CD4-positive, alpha-beta T cell treated with Interleukin-17A for 1 hour (primary cell): ENCODE measurements at places on chromosomes 7 and 10.

DNA sequence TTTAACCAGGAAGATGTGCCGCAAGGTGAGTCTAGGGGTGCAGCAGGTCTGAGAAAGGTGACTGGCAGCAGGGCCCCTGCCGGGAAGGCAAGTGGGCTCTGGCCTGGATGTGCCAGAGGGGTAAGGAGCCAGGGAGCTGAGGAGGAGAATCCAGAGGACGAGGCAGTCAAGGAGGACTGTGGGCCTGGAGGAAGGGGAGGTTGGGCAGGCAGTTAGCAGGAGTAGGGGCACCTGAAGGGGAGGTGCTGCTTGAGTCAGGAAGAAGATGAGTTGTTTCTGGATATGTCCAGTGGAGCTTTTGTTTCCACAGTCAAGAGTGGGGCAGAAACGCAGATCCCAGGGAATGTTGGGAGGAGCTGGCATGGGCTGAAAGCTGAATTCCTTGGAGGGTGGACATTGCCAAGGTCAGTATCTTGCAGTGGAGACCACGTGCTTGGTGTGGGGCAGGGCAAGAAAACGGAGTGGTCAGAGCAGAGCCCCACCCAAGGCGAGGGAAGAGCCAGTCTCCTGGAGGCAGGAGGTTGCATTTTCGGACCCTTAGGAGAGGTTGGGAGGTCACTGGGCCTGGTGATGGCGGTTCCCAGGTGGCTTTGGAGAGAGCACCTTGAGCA, 34.0 kb downstream of the MINDY4 start:
- no peak for DNase-seq

DNA sequence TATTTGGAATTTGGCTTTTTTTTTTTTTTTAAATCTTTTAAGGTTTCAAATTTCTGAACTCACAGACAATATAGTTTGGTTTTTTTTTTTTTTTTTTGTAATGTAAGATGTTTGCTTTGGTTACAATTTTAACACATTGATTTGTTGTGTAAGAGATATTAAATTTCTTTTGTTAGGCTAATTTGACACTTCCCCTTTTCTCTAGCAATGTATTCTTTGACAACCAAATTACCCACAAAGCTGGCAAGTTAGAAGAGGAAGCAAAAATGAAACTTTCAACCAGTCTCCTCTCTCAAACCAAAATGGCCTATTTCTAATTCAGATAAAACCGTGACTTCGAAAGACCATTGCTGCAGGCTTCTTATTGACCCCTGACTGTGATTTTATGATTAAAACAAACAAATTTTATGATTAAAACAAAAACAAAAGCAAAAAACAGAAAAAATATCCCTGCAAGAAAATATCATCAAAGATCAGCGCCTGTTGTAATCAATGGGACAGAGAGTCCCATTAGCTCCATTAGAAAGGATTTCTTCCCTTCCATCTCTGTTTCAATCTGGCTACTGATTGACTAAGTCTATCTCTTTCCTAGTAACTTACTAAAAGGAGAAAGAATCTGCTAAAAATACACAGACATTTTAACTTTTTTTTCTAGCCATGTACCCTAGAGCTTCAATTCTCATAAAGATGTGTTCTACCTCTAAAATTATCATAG, 489.2 kb downstream of the MDFIC start:
- peak; percentile 1 for DNase-seq

DNA sequence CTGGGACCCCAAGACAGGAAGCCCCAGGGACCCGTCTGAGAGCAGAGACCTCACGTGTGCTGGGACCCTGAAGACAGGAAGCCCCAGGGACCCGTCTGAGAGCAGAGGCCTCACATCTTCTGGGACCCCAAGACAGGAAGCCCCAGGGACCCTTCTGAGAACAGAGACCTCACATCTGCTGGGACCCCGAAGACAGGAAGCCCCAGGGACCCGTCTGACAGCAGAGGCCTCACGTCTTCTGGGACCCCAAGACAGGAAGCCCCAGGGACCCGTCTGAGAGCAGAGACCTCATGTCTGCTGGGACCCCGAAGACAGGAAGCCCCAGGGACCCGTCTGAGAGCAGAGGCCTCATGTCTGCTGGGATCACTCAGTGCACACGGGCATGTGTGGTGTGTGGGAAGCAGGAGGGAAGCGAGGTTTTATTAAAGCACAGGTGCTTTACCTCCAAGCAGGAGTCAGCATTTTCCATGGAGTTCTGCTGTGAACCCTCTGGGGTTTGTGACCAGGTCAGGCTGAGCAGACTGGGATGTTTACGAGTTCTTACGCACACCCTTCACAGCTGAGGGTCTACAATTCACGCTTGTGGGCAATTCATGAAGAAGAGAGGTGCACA, 590.6 kb downstream of the DNAJB6 start:
- DNase-seq, result no peak

- no peak for DNase-seq
These were observed 42.1 kb downstream of the ST8SIA6 start for GRCh38 chr10:17412323-17412722.

DNA sequence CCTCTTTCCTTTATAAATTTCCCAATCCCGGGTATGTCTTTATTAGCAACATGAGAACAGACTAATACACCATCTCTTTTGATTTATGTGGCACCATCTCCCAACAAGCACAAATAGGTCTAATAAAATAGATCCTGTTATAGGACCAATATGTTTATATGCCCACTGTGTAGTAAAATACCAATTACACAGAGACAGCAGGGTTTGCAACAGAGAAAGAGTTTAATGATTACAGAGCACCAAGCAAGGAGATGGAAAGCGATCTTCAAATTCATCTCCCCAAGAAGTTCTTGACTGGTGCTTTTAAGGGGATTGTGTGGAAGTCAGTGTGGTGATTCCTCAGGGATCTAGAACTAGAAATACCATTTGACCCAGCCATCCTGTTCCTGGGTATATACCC, 33.5 kb upstream of the TECTB start:
- no peak for DNase-seq

DNA sequence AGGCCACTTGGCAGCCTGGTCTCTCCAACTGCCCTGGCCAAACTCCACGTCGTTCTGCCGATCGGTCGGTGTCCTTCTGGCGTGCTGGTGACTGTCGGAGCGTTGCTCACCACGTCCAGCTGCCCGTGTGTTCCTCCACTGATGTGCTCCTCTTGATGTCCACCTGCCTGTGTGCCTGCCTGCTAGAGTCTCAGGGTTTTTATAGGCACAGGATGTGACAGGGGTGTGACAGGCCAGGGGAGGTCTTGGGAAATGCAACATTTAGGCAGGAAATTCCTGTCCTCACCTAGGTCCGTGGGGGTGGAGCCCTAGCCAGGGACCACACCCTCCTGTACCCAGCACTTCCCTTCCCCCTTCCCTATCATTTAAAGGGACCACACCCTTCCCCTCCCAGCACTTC, 25.2 kb upstream of the CFAP46 start:
- peak; percentile 2 for DNase-seq

GRCh38 chr7:51325261-51325676, 8.7 kb upstream of the COBL start:
- DNase-seq, result no peak

- DNase-seq, result peak; percentile 42
These were observed 162.2 kb downstream of the SH3PXD2A start for GRCh38 chr10:103692952-103693811.

DNA sequence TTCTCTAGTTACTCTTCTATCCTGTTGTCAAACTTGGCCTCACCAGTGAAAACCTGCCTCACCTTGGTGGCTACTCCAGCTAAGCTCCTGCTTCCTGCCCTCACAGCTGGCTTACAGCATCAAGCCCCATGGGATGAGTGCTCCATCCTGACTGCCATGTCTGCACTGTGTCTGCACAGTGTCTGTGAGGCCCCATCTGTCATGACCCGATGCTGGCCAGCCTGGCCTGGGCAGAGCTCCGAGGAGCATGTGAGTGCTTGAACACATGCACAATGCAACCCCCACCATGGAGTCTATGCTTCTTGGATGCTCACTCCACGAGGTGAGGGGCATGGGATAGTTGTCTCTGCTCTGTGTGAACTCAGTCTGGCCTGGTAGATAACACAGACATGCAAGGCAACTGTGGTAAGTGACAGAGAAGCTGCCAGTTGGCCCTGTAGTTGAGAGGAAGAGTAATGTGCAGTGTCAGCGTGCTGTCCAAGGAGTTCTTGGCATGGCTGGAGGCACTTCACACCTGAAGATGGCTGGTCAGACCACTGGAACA, 207.1 kb upstream of the ZNF32 start:
- DNase-seq, result no peak

DNA sequence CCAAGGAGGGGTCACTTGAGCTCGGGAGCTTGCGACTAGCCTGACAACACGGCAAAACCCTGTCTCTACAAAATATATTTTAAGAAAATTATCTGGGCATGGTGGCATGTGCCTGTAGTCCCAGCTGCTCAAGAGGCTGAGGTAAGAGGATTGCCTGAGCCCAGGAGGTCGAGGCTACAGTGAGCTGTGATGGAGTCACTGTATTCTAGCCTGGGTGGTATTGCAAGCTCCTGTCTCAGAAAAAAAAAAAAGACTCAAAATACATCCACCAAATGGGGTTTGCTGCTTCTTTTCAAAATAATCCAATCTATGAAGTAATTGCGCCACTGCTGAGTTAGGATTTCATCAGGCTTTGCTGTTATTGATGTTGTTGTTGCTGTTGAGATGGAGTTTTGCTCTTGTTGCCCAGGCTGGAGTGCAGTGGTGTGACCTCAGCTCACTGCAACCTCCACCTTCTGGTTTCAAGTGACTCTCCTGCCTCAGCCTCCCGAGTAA, 11.1 kb upstream of the VIM start:
- DNase-seq, result no peak

GRCh38 chr10:5448333-5449001, 36.1 kb downstream of the NET1 start:
- DNase-seq, result no peak

GRCh38 chr7:15998617-15999016, 312.1 kb upstream of the MEOX2 start:
- no peak for DNase-seq

DNA sequence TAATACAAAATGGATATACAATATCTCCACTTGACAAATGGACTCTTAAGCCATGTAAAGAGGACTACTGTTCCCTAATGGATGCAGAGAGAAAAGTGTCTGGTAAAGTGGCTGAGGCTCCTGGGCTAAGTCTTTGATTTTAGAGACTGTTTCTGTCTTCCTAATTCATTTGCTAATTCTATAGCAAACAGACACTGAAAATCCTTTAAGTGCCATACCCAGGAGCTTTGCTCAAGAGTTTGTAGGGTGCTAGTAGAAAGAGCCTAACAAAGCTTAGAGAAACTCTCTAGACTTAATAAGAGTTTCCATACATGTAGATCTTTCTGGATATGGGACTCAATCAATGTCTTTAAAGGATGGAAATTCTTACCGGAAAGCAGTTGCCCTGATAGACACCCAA, 16.7 kb downstream of the CEP55 start:
- no peak for DNase-seq

- no peak for DNase-seq
These were observed 173.8 kb upstream of the HABP2 start for GRCh38 chr10:113379091-113379490.

DNA sequence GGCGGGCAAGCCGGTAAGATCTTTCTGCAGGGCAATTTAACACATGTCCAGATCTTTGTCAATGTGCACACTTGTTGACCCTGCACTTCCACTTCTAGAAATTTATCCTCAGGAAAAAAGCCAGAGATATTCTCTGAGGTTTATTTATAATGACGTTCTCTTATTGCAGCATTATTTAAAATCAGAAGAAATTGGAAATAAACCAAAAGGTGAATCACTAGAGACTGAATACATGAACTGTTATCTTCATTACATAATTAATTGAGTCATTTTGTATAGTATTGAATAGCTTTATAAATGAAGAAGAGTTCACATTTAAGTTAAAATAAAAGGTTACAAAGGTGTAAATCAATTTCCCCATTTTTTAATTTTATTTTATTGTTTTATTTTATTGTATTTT, 16.3 kb upstream of the SAR1A start:
- DNase-seq, result no peak

GRCh38 chr7:45890902-45891461, 2.7 kb downstream of the IGFBP1 start:
- DNase-seq, result peak; percentile 32

- DNase-seq, result no peak
These were observed 2.4 kb downstream of the PAPSS2 start for GRCh38 chr10:87661861-87662785.

DNA sequence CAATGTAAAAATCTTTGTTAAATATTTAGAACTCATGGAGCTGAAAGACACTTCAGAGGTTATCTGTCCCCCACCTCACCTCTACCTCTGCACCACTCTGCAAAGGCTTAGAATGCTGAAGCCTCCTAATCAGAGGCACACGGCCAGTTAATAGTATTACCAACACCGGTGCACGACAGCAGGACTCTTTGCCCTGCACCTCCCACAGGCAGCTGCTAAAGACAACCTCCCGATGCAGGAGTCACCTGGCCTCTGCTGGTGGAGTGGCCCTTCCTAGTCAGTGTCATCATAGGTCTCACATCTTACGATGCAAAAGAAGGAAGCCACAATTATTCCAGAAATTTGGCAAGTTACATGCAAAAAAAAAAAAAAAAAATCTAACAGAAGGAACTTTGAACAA, 66.6 kb upstream of the MGMT start:
- DNase-seq, result no peak

GRCh38 chr10:60096761-60097513, 190.6 kb upstream of the CCDC6 start:
- no peak for DNase-seq

- no peak for DNase-seq
These were observed 376.4 kb downstream of the TCERG1L start for GRCh38 chr10:130935128-130935439.

- DNase-seq, result peak; percentile 1
These were observed 1.4 kb downstream of the ZNF282 start for GRCh38 chr7:149196705-149197171.

DNA sequence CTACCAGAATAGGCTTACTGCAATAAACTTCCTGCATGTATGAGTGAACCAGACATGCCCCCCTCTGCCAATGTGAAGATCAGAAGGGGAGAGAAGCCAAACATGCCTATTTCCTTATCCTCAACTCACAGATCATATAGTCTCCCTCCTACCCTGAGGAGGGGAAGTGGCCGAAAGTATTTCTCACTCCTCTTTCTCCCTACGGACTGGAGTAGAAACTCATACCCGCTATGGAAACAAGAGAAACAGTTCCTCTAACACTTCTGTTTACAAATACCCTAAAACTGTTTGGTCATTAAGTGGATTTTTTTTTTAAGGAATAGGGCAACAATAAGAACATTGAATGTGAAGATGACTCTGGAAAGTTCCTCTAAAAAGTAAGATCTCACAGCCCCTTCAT, 31.4 kb downstream of the CCNJ start:
- DNase-seq, result no peak

- DNase-seq, result no peak
These were observed 8.7 kb downstream of the CPXM2 start for GRCh38 chr10:123882681-123883445.

DNA sequence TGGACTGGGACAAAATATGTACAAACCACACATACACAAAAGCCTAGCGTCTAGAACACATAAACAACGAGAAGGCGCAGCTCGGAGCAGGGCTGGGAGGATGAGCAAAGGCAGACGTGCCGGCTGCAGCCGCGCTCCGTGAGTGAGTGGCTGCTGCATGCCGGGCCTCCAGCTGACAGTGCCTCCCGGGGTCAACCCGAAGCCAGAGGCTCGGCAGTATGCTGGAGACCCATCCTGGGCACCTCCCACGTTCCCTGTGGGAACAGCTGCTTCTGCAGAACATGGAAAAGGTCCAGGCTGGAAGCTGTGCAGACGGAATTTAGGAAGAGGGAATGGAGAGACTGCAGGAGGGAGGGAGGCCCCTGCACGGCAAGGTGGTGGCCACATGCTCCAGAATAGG, 3.6 kb upstream of the GPR146 start:
- DNase-seq, result no peak
